ENCODE measurements at places on chromosomes 1 and 21. TPM values are rescaled to one million over a fixed set of nuclear protein-coding genes. Genes with fewer than 3 reads are reported as not detected.

DNA sequence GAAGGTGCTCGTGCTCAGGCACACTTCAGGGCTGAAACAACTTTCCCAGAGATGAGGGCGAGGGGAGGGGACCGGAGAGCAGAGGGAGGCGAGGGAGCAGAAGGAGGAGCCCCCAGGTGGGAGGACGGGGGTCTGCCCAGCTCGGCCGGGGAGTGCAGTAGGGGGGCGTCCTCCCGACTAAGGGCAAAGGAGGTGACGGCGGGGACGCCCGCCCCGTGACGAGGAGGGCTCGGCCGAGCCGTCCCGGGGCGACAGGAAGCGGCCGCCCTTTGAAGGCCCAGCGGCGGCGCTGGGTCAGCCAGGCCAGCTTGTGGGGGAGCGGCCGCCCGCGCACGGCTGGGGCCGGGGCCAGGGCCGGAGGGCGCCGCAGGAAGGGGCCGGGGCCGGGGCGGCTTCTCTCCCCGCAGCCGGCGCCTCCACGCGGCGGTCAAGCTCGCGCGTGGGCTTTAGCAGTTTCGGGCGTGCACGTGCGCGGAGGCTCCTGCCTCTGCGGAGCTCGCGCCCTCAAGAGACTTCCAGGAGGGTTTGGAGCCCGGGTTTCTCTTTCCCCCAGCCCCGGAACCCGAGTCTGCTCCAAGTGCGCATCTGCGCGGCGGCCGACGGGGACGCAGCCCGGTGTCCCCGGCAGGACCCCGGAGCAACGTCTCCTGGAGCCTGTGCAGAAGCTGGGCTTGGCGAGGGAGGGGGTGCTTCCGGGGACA, 100.8 kb upstream of the SLC45A1 start:
- peak overlapping the region; percentile 61 for H3K4me3 ChIP-seq
- no peak overlapping the region for H3K27ac ChIP-seq
- peaks cover 34% of the 10 kb centered on the region for H3K27me3 ChIP-seq
- peaks cover 3% of the 10 kb centered on the region for H3K36me3 ChIP-seq
- no peak for DNase-seq
- peaks cover 12% of the 10 kb centered on the region for H3K4me1 ChIP-seq

- peaks cover 6% of the 10 kb centered on the region for H3K27me3 ChIP-seq
- H3K27ac ChIP-seq, result no peak overlapping the region
- H3K4me3 ChIP-seq, result no peak overlapping the region
- no peaks in the 10 kb centered on the region for H3K36me3 ChIP-seq
- no peaks in the 10 kb centered on the region for H3K4me1 ChIP-seq
Measured at GRCh38 chr1:210635108-210635507, 306.4 kb downstream of the HHAT start.

GRCh38 chr1:205137901-205138300, 16.1 kb upstream of the RBBP5 start:
- no peaks in the 10 kb centered on the region for H3K36me3 ChIP-seq
- H3K4me3 ChIP-seq, result no peak overlapping the region
- no peak for DNase-seq
- H3K27ac ChIP-seq, result no peak overlapping the region
- H3K27me3 ChIP-seq, result no peaks in the 10 kb centered on the region

The PDC gene
- not detected for total RNA-seq

DNA sequence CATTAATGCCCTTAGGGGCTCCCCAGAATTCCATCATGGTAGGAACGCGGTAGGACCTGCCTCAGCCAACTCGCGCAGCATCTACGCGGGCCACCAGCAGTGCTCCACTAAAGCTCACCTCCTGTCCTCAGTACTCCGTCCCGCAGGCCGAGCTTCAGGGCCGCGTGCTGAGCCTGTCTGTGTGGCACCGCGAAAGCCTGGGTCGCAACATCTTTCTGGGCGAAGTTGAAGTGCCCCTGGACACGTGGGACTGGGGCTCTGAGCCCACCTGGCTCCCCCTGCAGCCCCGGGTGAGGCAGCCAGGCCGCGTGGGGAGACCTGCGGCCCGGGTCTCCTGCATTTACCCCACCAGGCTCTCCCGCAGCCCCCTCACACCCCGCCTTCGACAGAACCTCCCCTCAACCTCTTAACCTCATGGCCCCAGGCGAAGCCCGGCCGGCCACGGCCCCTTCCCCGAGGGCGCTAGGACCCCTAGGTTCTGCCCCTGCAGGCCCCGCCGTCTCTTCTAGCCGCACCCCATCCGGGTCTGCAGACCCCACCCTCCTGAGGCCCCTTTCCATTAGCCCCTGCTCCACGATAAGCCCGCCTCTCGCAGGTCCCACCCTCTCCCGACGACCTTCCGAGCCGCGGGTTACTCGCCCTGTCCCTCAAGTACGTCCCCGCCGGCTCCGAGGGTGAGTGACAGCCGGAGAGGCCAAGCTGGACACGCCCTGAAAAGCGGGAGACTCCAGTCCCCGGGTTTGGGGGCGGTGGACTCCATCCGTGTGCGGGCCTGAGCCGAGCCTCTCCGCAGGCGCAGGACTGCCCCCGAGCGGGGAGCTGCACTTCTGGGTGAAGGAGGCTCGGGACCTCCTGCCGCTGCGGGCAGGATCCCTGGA, 9.1 kb downstream of the SYTL1 start:
- H3K4me3 ChIP-seq, result no peak overlapping the region
- no peak overlapping the region for H3K27ac ChIP-seq
- peaks cover 15% of the 10 kb centered on the region for H3K36me3 ChIP-seq
- DNase-seq, result no peak
- peaks cover 10% of the 10 kb centered on the region for H3K4me1 ChIP-seq
- no peaks in the 10 kb centered on the region for H3K27me3 ChIP-seq

DNA sequence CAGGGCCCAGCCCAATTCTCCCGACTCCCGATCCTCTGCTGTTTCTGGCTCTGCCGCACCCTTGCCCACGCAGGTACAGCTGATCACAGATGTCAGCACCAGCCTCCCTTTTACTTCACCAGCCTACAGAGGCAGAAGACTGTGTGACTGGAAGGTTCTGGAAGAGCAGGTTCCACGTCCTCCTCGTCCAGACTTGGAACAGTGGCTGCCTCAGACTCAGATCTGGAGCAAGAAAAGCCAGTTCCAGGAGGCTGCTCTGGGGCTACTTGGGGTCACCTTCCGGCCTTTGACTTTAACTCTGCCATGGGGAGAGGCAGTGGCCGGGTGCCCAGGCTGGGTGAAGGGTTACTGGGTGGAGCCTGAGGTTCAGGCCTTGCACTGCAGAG, 16.1 kb upstream of the KLHDC7A start:
- H3K4me3 ChIP-seq, result no peak overlapping the region
- H3K4me1 ChIP-seq, result no peaks in the 10 kb centered on the region
- H3K27ac ChIP-seq, result no peak overlapping the region

The SYT11 gene
- 25.7 TPM for total RNA-seq

DNA sequence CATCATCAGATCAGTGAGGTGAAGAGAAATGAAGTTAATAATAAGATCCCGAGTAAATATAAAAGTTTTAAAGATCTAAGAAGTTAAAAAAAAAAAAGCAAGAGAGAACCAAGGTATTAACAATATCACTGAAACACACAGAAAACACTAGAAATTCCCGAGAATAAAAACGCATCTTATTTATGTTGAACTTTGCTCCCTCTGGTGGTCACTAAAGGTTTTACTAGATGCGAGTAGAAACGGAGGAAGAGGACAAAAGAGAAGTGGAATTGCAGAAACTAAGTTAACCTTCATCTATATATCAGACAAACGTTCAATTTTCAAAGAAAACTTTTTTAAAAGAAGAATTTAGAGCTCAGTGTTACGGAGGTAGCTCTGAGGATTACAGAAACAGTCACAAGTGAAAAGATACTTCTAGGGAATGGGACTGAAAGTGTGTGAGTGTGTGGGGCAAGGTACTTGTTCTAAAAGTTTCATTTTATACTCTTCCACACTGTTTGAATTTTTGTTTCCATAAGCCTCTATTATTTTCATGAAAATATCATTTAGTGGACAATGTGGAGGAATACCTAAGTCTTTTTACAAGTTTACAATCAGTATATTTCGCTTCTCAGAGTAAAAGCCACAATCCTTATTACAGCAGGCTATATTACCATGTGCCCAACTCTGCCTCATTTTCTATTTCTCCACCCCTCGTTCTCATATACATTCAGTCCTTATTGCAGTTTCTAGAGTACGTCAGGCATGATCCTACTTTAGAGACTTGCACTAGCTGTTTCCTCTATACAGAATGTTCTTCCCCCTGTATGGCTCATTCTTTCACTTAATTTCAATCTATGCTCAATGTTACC, 19.7 kb downstream of the ACBD6 start:
- no peak for DNase-seq
- H3K4me1 ChIP-seq, result peaks cover 18% of the 10 kb centered on the region
- peaks cover 18% of the 10 kb centered on the region for H3K36me3 ChIP-seq

All from activated T-helper 1 cell treated with anti-CD3 and anti-CD28 coated beads, Interleukin-12 subunit alpha, Interleukin-12 subunit beta, Interleukin-2, Interleukin-4 antibody, amounts not matched to agents 30 ng/mL and 10 ng/mL and 1 ng/mL, durations not matched to agents 14 hours and 24 hours and 36 hours (primary cell).